ENCODE measurements at places on chromosomes 7 and 10.

DNA sequence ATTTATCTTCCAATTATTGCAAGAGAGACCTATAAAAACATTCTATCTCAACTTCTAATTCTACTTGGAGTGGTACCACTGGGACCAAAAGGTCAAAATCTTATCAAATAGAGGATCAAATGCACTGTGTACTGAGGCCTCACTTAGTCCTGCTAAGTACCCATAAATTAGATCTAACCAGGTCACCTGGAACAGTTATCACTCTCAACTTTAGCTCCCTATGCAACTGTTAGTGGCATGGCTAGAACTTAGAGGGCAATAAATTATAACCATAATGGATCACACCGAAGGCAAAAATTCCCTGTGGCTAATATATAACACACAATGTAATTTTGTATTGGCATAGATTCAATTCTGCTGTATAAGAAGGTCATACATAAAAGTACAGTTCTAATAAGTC, 428.9 kb downstream of the PCDH15 start:
- DNase-seq = no peak

DNA sequence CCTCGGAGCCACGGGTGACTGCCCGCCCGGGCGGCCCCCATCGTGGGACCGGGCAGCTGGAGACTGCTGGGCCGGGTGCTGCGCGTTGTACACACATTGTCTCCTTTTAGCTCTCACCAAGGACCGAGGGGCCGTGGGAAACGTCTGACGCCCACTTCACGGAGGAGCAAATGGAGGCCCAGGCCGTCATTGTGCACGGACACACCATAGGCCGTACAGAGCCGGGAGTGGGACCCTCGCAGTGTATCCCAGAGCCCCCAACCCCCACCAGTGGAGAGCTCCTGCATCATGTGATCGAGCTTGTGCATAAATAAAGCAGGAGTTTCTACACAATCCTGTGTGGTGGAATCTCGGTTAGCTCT, 722 bp downstream of the DENND10 start:
- no peak for DNase-seq

GRCh38 chr10:43204943-43205671, 61.8 kb downstream of the RASGEF1A start:
- peak; percentile 70 for DNase-seq

- no peak for DNase-seq
These were observed 15.1 kb upstream of the CUBN start for GRCh38 chr10:17144757-17145156.

- no peak for DNase-seq
These were observed 45.4 kb downstream of the VIM start for GRCh38 chr10:17273403-17273802.

DNA sequence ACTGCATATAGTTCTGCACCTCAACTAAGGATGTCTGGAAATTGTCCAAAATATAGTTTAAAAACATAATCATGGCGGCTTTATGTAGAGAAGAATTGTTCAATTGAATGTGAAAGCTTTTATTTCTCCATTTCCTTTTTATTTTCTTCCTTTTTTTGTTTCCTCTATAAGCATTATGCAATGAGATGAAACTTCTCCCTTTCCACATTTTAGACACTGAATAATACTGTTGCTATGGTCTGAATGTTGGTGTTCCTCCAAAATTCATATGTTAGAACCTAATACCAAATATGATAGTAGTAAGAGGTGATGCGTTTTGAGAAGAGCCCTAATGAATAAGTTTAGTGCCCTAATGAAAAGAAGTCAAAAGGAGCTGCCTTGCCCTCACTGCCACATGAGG, 175.0 kb downstream of the RNLS start:
- no peak for DNase-seq

- no peak for DNase-seq
These were observed 176.2 kb downstream of the HERPUD2 start for GRCh38 chr7:35518767-35519166.

- no peak for DNase-seq
These were observed 152.6 kb downstream of the RAPGEF5 start for GRCh38 chr7:22204312-22204711.

DNA sequence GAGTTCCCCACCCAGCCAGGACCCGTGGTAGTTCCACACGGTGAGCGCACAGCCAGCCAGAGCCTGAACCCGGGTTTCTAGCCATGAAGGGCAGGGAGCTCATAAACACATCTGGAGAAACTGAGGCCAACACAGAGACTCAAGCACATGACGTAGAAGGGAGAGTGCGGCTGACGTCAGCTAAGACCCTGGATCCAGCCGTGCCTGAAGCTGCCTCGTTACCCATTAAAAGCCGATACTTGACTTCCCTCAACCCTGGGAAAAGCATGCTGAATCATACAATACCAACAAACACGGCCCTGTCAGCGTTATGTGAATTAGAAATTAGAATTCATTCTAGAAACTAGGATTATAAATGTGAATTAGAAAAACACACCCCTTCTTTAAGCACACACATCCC, 65.2 kb upstream of the PDGFA start:
- no peak for DNase-seq

DNA sequence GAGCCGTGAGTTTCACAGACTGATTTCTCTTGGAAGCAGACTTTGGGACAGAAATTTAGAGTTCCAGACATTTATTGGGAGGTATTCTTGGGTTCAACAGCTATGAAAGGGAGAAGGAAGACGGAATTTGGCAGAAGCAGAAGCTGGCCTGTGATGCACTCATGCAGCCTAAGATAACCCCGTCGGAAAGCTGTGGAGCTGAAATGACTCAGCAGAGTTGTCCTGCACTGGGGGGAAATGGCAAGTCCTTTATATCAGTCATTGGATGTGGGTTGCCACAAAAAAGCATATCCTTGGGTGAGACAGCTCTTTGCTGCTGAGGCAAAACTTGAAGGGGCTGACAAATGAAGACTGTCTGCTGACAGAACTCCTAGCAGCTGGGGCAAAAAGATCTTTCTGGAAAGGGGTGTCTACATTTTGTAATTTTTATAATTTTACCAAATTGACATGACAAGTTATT, 11.5 kb upstream of the MICU1 start:
- no peak for DNase-seq

GRCh38 chr7:79050603-79051002, 402.9 kb downstream of the MAGI2 start:
- no peak for DNase-seq

DNA sequence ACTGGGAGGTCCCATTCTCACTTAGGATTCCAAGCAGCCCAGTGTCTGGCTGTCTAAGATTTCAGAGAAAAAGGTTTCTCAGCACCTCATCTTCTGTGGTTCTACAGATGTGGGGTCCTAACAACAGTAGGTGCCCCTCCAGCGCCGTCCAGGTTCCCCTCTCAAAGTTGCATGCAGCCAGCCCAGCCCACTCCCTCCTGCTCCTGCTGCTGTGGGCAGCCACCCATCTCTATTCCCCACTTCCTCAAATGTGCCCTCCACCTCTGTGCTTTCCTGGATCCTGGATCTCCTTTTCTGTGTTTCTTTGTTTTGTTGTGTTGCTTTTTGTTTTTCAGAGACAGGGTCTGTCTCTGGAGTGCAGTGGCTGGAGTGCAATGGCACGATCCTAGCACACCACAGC, 13.3 kb upstream of the SLC18A3 start:
- no peak for DNase-seq

GRCh38 chr10:15609246-15609645, 110.5 kb downstream of the ITGA8 start:
- no peak for DNase-seq

DNA sequence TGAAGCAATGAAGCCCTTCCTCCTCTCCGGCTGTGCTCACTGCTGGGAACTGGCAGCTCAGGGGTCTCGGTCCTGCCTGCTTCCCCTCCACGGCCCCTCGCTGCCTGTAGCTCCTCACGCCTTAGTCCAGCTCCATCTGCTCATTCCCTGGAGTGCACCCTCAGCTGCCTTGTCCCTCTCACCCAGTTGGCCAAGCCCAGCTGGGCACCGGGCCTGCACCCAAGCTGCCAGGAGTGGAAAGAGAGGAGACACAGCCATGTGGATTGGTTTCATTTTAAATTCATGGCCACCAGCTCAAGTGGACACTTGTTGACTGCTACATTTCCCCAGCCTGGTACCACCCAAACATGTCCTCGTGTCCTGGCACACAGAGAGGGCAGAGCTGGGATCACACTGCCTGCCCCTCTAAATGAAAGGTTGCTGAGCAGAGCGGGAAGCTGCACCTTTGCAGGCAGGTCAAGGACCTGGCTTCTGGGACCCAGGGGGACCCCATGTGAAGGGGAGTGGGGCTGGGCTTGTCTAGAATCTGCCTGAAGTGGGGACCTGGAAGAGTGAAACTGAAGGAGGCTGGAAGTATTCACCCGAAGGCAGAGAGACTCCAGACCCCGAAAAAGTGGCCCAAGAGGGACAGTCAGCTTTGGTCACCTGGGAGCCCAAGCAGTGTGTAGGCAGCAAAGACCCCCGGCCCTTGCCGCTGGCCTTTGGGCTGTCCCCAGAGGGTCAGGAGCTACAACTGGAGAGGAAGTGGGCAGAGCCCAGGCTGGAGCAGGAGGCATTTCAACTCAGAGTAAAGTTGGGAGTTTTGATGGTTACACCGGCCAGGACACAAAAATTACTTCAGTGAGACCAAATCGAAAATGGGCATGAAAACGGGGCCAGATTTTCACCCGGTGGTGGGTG, 15.0 kb upstream of the BNIP3 start:
- DNase-seq = no peak

- no peak for DNase-seq
These were observed 110.2 kb upstream of the LRGUK start for GRCh38 chr7:134016942-134017303.

- no peak for DNase-seq
These were observed 58.1 kb downstream of the PARP12 start for GRCh38 chr7:140004672-140005071.

DNA sequence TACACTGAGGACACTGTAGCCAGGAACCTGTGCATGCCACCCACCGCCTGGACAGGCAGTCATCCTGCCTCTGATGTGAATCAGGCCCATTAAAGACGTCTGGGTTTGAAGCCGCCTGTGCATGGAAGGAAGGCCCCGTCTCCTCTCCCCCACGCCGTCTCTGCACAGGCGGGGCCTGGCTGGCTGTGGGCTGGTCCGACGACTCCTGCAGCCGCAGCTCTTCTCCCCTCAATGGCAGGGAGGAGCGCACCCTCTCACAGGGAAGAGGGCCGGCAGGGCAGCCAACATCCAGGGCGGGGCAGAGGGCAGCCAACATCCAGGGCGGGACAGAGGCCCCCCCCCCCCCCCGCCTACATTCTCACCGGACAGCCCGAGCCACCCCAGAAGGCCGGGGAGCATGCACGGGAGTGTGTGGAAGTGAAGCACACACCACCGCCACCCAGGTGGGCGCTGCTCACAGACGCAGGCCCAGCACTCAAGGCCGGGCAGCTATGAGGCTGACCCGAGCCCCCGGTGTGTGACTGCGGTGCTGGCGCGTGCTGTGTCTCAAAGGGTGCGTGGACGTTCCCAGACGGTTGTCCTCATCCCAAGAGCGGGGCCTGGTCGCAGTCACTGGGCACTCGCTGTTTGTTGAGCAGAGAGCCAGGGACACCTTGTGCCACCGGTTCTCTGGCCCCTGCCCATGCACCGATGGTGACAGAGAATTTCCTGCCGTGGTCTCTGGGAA, 19.1 kb downstream of the DPYSL4 start:
- DNase-seq = no peak

DNA sequence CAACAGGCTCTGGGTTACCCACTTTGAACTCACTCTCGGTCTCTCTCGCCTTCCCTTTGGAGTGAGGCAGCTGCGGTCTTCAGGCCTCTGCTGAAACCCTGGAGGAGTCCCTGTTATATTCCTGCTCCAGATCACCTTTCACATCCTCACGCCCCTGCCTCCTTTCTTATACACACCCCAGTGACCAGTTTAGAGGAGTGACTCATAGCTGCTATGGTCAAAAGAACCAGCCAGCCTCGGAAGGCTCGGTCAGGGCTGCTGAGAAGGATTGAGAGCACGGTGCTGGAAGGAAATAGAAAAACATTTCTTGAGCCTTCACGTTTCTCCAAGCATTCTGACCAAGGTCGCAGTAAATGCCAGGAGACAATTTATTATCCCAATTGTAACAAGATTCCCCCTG, 28.3 kb upstream of the SVOPL start:
- no peak for DNase-seq

DNA sequence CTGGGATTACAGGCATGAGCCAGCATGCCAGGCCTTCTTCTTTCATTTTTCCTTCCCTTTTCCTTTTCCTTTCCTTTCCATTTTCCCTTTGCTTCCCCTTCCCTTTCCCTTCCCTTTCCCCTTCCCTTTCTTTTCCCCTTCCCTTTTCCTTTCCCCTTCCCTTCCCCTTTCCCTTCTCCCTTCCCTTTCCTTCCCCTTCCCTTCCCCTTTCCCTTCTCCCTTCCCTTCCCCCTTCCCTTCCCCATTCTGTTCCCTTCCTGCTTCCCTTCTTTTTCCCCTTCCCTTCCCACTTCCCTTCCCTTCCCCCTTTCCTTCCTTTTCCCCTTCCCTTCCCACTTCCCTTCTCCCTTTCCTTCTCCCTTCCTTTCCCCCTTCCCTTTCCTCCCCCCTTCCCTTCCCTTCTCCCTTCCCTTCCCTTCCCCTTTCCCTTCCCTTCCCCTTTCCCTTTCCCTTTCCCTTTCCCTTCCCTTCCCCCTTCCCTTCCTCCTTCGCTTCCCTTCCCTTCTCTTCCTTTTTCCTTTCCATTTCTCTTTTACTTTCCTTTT, 712.2 kb upstream of the POM121L12 start:
- DNase-seq = no peak

GRCh38 chr7:116161728-116162127, 48.6 kb upstream of the TES start:
- no peak for DNase-seq

- DNase-seq = no peak
These were observed 24.7 kb upstream of the ANKRD1 start for GRCh38 chr10:90945491-90946070.

DNA sequence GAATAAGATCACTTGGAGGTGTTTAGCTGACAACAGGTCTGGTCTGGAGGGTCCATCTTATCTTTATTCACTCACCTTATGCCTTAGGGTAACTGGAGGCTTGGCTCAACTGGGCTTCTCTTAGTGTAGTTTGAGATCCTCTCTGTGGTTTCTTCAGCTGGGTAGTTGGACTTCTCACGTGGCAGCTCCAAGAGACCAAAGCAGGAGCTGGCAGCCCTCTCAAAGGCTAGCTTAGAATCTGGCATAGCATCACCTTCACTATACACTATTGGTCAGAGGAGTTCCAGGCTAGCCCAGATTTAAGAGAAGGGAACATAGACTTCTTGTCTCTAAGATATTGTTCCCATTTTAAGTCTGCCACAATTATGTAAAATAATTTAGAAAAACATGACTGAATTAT, 16.4 kb downstream of the ADK start:
- DNase-seq = no peak

- no peak for DNase-seq
These were observed 148.7 kb downstream of the C1GALT1 start for GRCh38 chr7:7330997-7331396.

DNA sequence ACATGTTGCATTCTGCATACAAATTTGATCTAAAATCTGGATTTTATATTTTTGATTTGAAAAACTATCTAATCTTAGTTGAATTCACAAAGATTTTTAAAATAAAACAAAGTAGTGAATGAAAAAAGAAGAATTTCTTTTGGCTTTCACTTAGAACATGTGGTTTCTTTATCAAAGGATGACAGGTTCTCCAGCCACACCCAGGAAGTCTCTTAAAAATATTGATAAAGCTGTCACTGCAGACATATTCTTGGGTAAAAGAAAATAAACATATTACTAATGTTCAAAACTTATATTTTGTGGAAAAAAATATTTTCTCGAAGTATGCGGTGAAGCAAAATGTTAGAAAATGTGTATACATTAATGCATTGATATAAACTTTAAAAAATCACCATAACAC, 44.3 kb downstream of the ARL4A start:
- DNase-seq = no peak

GRCh38 chr7:158646766-158647474, 57.7 kb downstream of the NCAPG2 start:
- no peak for DNase-seq

- DNase-seq = no peak
These were observed 400.3 kb upstream of the PRKCQ start for GRCh38 chr10:6980353-6980752.
